ENCODE measurements at places on chromosomes 1 and 21. TPM values are rescaled to one million over a fixed set of nuclear protein-coding genes. Genes with fewer than 3 reads are reported as not detected.

The NBPF3 gene
- total RNA-seq: 2.8 TPM

The AJAP1 gene
- total RNA-seq: not detected

The XCL1 gene
- 14.6 TPM for total RNA-seq

The GSTM1 gene
- total RNA-seq: 94.2 TPM

The TMEM200B gene
- 0.72 TPM for total RNA-seq

The ZC3H12A gene
- 40.4 TPM for total RNA-seq

The TLR5 gene
- 0.09 TPM for total RNA-seq

The CYP4B1 gene
- not detected for total RNA-seq

The ZNF695 gene
- total RNA-seq: 0.95 TPM

The MEGF6 gene
- 1.7 TPM for total RNA-seq

DNA sequence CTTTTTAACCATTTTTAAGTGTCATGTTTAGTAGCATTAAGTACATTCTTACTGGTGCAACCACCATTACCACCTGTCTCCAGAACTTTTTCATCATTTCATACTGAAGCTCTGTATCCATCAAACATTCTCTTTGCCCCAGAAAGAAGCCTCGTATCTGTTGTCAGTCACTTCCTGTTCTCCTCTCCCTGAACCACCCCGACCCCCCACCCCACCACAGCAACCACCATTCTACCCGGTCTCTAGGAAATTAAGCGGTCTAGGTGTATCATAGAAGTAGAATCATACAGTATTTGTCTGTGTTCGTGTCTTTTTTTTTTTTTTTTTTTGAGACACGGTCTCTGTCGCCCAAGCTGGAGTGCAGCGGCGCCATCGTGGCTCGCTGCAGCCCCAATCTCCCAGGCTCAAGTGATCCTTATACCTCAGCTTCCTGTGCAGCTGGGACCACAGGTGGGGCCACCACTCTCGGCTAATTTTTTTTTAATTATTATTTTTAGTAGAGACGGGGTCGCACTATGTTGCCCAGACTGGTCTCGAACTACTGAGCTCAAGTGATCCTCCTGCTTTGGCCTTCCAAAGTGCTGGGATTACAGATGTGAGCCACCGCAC is 23.7 kb upstream of the EPHA8 start:
- no peak for DNase-seq

GRCh38 chr1:247905910-247906503 is 10.6 kb downstream of the OR2W3 start:
- no peak for DNase-seq

- no peak for DNase-seq
Measured at GRCh38 chr21:31198575-31198974, 145.5 kb downstream of the TIAM1 start.

DNA sequence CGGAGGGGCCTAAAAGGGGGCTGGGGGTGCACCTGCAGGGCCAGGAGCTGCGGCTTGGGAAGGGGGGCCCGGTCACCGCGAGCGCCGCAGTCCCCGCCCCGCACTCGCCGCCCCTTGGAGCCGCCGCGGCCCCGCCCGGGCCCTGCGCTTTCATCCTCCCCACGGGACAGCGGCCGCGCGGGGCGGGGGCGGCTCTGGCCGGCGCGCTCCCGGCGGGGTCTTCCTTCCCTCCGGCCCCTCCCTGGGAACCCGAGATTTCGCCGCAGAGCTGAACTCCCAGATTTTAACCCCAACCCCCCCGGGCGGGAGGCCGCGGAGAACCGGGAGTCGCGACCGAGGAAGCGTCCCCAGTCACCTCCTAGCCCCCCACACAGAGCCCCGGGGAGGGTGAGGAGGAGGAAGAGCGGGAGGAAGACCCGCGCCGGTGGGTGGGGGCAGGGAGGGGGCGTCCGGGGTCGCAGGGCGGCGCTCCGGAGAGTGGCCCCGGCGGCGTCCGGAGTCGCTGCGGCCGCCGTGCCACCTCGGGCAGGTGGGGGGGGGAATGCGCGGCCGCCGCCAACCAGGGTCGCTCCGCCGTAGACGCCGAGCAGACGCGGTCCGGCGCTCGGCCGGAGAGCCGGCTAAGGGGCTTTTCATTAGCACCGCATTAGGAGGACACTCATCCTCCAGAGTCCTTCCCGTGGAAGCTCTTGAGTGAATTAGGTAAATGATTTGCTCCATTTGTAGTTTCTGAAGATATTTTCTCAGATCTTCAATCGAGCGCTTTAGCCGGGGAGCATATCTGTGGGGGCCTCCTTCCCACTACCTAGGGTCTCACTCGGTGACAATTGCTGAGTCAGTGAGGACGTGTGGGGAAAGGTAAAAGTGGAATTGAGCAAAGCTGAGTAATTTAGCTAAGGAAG is 31.6 kb upstream of the NFIA start:
- DNase-seq: no peak

DNA sequence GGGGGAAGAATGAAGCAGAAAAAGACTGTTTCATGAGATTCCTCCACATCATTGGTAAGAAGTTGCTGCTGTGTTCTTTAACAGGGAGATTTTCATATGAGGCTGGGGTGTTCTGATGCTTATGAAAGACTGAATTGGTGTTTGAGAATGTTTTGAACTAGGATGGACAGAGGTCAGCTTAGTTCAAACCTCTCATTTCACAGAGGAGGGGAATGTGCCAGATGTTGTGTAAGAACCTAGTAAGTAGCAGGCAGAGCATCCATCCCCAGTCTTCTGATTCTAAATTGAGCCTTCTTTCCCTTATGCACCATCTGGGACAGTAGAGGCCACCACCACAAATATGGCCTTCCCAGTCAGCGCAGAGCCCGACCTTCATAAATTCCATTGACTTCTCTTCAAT is 43.7 kb downstream of the SAMD13 start:
- no peak for DNase-seq

DNA sequence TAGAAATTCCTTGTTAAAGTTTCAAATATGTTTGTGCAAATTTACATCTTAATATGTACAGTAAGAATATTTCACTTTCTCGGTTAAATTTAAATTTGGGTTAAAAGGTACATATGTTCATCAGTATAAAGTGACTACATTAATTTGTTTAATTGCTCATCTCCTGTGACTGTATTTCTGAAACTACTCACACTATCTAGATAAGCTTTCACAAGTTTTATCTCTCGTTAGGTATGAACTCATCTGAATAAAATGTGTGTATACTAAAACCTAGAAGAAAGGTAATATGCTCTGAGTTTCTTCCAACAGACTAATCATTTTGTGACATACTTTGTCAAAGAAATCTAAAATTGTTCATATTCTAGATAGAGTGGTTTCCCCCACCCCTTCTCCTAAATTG is 150.7 kb downstream of the PATJ start:
- no peak for DNase-seq

DNA sequence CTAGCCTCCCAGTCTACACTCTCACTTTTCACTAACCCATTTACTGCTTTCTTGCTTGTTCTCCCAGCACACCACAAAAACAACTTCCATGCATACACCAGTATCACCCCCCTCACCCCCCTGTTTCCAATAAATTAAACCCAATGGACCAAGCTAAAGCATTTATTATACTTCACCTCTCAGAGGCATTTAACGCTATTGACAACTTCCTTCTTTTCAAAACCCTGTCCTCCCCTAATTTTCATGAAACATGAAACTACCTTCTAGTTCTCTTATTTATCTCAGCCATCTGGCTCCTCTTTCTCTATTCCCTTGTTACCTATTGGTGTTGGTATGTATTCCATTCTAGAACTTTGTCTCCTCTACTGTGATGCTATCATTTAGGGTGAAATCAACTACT is 32.3 kb downstream of the PTPRC start:
- DNase-seq: no peak

- DNase-seq: no peak
Measured at GRCh38 chr1:86416343-86416742, 7.6 kb upstream of the CLCA2 start.

- DNase-seq: no peak
Measured at GRCh38 chr1:28010969-28011368, 51.2 kb downstream of the XKR8 start.

GRCh38 chr21:38965241-38965640 is 159.5 kb downstream of the ETS2 start:
- DNase-seq: no peak

DNA sequence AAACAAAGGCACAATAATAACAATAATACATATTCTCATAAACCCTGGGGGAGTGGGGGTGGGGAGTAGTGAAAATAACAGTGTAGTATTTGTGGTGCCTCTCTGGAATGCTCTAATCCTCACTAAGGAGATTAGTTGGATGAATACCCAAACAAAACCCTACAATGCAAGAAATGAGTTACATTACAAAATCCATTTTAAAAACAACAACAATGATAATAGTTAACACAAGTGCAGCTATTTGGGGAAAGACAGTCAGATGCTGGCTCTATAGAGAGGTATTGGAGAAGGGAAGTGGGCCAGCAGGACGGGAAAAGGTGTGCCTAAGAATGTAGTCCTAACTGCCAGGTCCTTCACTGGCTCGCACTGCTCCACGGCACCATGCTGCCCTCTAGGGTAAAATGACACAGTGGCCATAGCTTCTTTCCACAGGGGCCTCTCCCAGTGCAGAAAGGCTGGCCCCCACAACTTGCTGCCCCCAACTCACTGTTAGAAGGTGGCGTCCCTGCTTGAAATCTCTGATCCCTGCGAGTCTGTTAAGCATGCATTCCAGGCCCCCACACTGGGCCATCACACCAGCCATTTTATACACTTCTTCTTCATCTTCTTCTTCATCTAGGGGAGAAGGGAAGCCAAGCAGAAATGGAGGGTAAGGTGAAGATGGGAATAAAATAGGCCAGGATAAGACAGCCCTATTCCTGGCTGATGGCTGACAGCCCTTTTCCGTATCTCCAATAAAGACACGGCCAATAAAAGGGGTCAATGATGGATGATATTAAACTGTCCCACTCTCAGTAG is 113.8 kb downstream of the UBR4 start:
- peak; percentile 73 for DNase-seq

DNA sequence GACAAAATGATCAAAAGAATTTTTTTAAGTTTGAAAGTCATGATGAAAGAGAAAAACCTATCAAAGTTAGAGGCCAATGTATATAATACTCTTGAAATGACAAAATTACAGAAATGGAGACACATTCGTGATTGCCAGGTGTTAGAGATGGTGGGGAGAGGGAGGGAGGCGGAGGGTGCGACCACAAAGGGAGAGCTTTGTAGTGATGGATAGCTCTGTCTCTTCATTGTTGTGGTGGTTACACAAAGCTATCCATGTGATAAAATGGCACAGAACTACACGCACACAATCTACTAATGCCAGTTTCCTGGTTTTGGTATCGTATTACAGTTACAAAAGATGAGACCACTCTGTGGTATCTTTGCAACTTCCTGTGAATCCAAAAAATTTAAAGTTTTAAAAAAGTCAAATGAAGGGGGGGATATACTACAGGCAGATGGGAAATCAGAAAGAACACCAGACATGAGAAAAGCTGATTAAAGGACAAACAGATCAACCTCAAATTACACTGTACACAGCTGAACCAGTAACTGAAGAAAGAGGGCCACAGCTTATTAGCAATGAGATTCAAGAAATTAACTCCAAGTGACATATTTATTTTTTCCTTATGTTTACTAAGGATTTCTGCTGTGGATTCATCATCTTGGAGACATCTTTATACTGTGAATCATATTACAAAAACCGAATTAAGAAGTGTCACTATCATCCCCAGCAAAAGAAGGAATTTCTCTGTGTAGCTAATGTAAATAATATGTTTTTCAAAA is 199.1 kb downstream of the SLC45A1 start:
- DNase-seq: no peak

- DNase-seq: no peak
Measured at GRCh38 chr1:150320667-150320978, 710 bp upstream of the PRPF3 start.

DNA sequence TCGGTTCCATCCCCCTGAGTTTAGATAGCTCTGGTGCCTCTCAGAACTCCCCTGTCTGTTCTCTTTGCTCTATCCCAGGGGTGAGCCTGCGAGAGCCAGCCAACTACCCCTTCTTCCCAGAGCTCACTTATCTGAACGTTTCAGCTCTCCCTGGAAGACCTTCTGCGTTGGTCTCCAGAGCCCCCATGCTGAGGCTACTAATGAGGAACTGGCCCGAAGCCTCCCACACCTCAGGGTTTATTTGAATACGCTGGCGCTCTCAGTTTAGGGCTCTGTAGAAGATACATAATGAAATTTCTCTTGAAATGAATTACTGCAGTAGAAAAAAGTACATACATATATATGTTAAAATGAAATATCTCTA is 43.5 kb downstream of the TCEANC2 start:
- no peak for DNase-seq

GRCh38 chr21:35582731-35583130 is 477.6 kb downstream of the SETD4 start:
- DNase-seq: no peak

DNA sequence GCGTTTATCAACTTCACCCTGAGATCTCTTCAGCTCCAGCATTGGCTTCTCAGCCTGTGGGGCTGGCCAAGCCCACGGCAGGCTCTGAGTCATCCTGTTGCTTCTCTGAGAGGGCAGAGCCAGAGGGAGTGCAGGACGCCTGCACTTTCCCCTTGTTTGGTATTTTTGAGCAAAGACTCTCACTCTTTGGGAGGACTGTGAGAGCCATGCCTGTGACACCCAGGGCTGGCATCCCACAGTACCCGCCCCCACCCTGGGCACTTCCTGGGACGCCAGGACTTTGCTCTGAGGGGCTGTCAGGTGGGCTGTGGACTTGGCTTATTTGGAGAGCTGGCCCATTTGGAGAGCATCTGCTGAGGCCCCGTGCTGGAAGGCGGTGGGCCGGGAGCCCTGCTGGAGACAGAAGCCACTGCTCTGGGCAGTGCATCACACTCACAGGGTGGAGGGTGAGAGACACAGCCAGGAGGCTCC is 37.4 kb downstream of the VANGL1 start:
- no peak for DNase-seq

DNA sequence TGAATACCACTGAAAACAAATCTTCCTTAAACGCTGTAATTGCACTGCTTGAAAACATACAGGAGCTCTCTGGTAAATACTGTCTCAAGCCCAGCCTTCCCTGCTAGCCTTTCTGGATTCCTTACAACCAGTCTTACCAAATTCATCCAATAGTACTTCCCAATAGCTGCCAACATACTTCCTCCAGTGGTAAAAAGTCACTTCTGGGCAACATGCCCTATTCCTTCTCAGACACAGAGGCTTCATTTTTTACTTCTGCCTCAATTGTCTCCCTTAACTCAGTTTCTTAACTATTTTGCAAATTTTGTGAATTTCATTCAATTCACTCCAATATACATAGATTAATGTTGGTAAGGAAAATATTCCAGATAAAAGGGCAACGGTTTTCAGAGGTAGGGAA is 166.3 kb downstream of the TBX15 start:
- no peak for DNase-seq

- peak; percentile 91 for DNase-seq
Measured at GRCh38 chr1:239898062-239898730, 193.5 kb upstream of the FMN2 start.

GRCh38 chr1:36342426-36343185 is 19.2 kb upstream of the EVA1B start:
- peak; percentile 88 for DNase-seq

Data from activated CD4-positive, alpha-beta T cell treated with anti-CD3 and anti-CD28 coated beads, Interleukin-2, amount 10 ng/mL, durations not matched to agents 24 days and 14 days (primary cell).